Stimulated activated CD8-positive, alpha-beta memory T cell treated with anti-CD3 and anti-CD28 coated beads, Interleukin-4, amount 100 ng/mL, for 1 hour (primary cell): ENCODE measurements at places on chromosomes 2 and 18.
A peak's percentile ranks its signal among the peaks of the same experiment; 100 is the strongest.

DNA sequence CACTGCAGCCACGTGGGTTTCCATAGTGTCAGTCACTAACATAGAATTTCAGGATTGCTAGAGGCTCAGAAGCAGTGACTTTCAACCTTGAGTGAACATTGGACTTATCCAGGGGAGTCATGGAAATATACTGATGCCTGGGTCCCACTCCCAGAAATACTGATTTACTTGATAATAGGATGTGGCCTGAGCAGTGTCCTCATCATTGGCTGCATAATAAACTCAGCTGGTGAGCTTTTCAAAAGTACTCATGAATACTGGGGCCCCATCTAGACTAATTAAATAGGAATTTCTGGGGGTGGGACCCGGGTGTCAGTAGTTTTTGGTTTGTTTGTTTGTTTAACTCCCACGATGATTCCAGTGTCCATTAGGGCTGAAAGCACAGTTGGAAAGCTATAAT, 141.4 kb downstream of the COL4A4 start:
- DNase-seq = no peak

DNA sequence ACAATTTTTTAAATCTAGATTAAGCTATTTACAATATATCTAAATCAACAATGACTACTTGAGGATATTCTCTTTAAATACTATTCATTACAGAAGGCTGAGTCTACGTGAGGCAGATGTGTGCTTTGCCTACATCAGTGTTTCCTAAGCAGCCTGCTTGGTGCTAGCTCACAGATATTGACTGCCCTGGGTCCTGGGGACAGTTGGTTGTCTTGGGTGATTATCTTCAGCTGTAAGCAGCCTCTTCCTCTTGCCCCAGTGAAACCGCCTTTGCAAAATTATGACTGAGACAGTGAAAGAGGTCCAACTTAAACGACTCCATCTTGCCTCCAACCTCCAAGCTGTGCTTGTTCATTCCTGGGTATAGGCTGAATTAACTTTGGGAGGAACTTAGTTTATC, 39.6 kb upstream of the CCDC88A start:
- no peak for DNase-seq

GRCh38 chr2:144515696-144516410, 4.1 kb downstream of the ZEB2 start:
- no peak for DNase-seq

DNA sequence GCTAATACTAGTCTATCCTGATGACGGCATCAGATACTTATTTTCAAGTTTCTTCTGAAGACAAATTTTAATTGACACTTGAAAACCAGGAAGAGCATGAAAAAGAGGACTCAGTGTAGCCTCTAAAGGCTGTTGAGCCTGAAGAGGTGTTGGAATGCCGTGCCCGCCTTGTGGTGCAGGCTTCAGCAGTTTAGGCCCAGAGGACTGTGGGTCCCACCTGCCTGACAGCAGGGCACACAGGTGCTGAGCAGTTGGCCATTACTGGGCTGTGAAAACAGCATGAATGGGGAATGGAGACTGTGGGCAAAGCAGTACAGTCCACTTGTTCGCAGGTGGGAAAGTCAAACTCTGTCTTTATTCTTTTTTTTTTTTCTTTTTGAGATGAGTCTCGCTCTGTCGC, 49.8 kb upstream of the THOC1 start:
- no peak for DNase-seq

GRCh38 chr18:26021061-26021754, 69.2 kb downstream of the SS18 start:
- DNase-seq = no peak

DNA sequence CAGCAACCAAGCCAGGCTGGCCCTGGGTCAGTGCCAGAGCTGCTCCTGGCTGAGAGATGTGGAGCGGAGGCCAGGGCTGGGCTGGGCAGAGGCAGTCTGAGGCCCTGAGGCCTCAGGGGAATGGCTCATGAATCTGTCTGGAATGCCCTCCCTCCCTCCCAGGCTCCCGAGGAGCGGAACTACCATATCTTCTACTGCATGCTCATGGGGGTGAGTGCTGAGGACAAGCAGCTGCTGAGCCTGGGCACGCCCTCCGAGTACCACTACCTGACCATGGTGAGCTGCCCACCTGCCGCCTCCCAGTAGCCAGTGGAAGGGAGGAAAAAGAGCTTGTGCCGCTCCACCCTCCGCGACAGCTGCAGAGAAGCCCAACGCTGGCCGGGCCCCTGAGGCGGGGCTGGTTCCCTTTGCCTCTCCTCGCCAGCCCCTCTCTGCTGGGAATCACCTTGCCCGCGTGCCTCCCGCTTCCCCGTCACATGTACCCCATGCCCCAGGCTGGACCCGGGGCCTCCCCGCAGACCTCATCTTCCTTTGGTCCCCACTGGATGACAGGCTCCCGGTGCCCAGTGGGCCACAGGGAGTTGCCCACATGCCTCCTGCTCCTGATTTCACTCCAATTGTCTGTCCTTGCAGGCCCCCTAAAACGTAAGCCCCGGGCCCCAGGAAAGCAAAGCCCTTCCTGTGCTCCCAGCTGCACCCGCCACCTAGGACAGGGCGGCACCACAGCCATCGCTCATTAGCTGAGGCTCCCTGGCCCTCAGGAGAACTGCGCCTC, 41.1 kb downstream of the MYO7B start:
- no peak for DNase-seq

- no peak for DNase-seq
Observed at GRCh38 chr2:68253219-68254068, 1.1 kb upstream of the PPP3R1 start.

DNA sequence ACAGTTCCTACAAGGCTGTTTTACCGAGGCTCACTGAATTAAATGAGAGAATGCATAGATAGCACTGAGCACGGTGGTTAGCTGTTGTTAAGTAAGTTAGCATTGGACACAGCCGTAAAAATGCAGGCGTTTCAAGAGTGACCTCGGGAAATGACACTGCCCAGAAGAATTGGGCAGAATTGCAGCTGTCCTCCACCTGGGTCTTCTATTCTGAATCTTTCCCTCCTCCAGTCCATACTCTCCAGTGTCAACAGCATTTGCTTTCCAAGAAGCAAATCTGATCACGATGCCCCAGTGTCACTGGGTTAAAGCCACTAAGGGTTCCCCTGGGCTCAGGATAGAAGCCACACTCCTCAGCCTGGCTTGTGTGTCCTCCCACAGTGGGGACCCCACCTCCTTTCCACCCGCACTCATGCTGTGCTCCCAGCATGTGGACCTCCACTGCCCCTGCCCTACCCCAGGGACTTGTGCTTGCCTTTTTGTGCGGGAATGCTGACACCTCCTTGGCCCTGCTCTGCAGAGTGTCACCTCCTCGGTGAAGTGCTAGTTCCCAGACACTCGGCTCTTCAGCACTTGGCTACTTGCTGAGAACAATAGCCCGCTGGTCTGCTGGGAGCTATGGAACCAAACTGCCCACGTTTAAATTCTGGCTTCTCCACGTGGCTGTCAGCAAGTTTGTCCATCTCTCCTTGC, 135.0 kb downstream of the ANTXR1 start:
- DNase-seq = no peak

DNA sequence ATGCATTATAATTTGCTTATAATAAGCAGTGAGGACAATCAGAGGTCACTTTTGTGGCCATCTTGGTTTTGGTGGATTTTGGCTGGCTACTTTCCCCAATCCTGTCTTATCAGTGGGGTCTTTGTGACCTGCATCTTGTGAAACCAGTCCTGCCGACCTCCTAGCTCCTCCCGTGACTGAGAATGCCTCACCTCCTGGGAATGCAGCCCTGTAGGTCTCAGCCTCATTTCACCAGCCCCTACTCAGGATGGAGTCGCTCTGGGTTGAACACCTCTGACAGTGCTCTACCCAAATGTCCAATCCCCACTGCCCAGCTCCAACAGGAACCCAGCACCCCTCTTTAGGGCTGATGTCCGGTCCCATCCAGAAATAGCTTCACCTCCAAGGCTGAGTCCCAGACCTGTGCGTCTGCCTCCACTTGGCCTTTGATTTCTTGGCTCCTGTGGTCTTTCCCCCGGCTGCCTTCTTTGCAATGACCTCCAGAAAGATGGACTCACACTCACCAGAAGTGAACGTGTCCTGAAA, 31.3 kb upstream of the PXDN start:
- no peak for DNase-seq

DNA sequence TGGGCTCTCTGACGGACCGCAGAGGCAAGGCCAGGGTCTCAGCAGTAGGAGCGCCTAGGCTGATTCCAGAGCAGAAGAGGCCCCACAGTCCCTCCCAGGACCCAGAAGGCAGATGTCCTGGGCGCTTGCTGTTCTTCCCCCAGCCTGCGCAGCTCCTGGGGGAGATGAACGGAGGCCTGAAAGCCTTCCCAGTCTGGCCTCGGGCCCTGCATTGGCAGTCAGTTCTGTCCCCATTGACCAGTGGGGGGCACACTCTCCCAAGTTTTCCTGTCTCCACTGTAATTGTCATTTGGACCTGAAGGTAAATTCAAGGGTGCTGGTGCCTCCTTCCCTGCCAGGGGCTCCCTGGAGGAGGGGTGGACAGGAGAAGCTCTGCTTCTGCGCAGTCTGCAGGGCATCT, 345.7 kb downstream of the CYP26B1 start:
- no peak for DNase-seq

GRCh38 chr2:69482471-69482870, 45.2 kb upstream of the NFU1 start:
- no peak for DNase-seq

GRCh38 chr2:20350041-20350712, 467 bp downstream of the PUM2 start:
- DNase-seq = peak; percentile 28

DNA sequence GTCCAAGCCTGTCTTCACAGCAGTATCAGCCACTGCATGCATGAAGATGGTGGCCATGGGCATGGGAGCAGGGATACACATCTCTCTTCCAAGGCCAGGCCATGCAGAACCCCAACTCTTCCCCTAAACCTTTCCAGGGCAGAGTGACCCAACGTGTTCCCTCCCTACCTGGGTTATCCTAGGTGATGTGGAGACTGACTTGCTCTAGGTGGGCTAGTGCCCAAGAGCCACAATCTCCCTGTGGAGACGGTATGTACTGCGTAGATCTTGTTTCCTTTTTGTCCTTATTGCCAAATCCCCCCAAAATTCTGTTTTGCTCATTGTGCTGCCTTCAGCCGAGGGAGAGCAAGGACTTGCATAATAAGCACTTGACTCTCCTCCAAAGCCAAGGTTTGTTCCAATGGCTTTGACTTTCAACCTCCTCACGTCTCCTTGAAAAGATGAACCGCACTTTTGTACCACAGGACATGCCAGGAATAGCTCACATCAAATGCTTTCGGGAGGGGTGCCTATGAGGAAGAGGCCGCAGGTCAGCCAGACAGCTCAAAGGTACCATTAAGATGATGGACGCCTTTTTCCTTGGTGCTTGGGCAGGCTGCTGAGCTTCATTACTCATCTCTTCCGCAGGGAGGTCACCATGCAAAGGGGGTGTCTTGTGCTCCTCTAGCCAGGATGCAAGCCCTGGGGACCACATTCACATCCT, 76.2 kb upstream of the GLI2 start:
- no peak for DNase-seq

DNA sequence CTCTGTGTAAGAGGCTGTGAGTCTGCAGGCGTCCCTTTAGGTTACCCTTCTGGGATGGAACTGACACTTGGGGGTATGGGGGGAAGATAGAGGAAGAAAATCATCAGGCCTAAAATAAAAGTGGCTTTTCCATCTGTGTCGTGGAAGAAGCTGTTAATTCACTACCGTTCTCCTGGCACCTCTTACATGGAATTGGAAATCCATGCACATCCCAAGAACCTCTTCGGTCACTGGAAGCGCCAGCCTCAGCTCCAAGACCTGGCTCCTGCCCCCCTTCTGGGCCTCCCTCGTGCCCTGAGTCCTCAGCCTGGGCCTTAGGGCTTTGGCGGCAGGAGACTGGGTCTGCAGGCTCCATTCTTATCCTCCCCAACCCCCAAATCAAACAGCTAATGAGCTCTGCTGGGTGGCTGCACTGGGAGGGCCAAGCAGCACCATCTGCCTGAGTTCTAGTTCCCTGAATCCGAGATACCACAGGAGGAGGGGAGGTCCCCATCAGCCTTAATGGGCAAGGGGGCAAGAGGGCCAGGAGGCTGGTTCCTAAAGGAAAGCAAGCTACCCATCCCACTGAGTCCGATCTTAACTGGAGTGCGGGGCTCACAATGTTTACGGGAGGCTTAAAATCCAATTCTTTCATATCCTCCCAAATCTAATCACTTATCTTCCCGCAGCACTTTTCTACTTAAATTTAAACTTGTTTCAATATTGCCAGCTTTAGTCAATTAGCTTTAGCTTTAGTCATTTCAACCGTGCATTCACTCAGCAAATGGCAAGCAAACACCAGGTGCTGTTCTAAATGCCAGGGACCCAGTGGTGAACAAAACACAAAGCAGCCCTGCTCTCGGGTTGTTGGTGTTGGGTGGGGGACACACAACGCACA, 52.8 kb downstream of the FAM178B start:
- DNase-seq = no peak

DNA sequence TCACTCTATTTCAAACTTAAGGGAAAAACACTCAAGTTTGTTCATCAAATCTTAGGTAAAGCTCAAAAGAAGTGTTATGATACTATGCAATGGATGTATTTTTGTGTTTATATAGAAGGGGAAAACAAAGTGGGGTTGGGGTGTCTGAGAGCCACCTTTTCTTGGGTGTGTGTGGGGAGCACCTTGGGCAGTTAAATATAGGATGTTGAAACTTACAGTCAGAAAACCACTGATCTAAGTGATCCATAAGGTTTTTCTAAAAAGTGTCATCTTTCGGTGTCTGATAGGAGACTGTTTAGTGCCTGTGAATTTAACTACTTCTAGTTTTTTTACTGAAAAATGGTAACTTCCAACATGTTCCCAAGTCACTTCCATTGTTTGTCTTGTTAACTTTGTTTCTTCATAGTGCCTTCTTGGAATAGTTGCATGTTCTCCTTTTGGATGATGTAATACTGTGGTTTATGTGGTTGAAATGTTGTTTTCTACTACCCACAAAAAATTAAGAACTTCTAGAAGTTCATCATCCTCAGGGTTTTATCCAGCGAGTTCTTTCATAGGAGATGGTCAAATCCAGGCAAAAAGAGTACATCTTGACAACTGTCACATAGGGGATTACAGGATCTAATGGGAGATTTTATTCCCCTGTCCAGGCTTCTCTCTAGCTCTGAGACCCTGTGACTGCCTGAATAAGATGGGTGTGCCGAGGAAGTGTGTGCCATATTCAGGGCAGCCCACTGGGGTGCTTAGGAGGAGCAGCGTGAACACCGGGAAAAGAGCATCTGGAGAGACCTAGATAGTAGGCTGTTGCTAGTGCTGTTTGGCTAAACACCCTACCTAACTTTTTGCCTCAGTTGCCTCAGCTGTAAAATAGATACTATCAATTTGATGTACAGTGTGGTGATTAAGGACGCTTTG, 46.2 kb downstream of the CAB39 start:
- no peak for DNase-seq

DNA sequence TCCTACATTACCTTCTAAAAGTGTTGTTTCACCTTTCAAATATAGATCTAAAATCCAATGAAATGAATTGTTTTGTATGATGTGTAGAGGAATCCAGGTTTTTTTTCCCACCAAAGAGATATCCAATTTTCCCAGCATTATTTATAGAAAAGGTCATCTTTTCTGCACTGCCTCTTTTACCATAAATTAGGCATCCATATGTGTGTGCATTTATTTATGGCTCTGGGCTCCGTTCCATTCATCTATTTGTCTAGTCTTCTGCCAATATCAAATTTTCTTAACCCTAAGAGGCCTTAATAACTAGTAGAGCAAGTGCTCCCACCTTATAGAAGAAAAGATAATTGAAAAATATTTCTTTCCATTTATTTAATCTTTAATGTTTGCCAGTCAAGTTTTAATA, 88.3 kb downstream of the ATAD2B start:
- DNase-seq = no peak
